Effector memory CD8-positive, alpha-beta T cell (primary cell): ENCODE measurements at places on chromosomes 3 and 15.

DNA sequence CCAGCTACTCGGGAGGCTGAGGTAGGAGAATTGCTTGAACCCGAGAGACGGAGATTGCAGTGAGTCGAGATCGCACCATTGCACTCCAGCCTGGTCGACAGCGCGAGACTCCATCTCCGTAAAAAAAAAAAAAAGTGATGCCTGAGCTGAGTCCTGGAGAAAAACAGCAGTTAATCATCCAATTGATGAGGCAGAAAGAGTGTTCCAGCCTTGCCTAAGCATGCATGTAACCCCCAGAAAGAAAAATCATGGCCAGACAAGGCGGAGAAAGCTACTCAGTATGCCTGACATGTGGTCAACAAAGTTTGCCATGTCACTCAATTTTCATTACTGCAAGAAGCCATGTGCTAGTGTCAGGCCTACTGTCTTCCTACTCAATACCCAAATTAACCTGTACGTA lies 593.1 kb upstream of the MDFIC2 start:
- no peak for DNase-seq

- no peak for DNase-seq
Measured at GRCh38 chr3:27561576-27561975, 77.4 kb upstream of the SLC4A7 start.

GRCh38 chr15:69414701-69415167 lies 585 bp downstream of the KIF23 start:
- DNase-seq, result no peak

GRCh38 chr3:11556851-11557644 lies 86.7 kb downstream of the VGLL4 start:
- no peak for DNase-seq

GRCh38 chr3:177764933-177765332 lies 567.7 kb upstream of the TBL1XR1 start:
- DNase-seq, result no peak

DNA sequence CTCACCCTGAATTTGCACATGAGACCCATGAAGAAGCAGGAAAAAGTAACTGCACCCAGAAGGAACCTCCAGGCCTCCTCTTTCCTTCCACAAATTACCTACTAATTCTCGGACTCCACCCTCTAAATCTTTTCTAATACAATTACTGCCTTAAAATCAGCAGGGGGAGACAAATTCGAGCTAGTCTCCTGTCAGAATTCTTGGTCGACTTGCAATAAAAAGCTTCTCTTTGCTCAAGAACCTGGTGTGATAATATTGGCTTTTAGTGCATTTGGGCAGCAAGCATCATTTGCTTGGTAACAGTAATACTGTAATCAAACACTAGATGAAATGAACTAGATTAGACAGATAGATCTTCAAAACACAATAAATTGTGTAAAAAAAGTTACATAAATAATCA lies 281.9 kb downstream of the RAP2B start:
- DNase-seq, result no peak

- DNase-seq, result no peak
Measured at GRCh38 chr3:14410503-14411165, 8.2 kb downstream of the SLC6A6 start.

DNA sequence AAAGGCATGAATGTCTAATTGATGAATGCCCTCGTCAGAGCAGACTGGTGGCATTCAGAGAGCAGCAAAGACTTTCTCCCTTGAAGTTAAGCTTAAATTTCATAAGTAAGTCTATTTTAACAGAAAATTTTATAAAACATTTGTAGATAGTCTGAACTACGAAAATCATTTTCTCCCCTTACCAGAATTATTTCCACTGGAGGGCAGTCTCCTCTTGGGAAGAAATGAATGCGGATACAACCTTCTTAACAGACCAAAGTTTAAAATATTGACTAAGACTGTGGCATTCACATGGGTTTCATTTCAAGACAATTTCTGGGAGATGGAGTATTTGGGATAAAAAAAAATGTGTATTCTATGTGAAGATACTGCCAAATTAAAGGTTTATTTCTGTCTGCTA lies 669.0 kb downstream of the FHIT start:
- no peak for DNase-seq

- DNase-seq, result no peak
Measured at GRCh38 chr3:5197022-5197421, 9.5 kb downstream of the EDEM1 start.

GRCh38 chr15:72902245-72902918 lies 118.8 kb upstream of the ADPGK start:
- DNase-seq, result no peak

GRCh38 chr15:99264125-99264524 lies 12.8 kb downstream of the LRRC28 start:
- DNase-seq, result no peak

DNA sequence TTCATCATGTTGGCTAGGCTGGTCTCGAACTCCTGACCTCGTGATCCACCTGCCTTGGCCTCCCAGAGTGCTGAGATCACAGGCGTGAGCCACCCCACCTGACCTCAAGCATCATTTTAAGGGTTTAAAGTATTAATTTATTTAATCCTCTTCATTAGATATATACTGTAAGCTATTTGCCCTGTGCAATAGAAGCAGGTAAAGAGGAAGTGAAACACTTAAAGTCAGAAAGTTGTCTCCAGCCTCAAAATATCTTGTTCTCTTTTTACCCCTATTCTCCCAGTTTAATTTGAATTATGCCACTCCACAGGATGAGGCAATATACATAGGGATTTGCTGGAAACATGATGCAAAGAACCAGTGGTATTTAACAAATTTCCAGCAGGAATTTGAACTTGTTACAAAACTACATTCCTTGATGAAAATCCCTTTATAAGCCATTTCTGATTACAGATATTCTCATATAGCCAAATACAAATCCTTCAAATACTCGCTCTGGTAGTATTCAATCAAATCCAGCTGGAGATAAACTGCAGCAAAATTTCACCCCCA lies 2.0 kb downstream of the NDUFB5 start:
- no peak for DNase-seq

DNA sequence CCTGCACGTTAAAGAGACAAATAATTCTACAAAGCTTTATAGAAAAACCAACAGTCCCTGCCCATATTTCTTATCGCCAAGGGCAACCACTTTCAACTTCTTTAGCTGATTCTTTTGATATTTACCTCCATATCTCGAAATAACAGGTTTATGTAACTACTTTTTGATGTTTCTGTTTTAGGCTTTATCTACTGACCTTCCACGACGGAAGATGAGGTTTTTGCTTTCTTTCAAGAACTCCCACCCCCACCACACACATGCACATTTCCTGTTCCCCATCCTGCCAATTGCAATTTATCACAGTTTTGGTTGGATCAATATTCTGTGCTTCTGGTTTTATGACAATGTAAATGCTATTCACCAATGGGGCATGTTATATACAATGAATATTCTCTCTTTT lies 330.4 kb upstream of the ICE2 start:
- DNase-seq, result no peak

DNA sequence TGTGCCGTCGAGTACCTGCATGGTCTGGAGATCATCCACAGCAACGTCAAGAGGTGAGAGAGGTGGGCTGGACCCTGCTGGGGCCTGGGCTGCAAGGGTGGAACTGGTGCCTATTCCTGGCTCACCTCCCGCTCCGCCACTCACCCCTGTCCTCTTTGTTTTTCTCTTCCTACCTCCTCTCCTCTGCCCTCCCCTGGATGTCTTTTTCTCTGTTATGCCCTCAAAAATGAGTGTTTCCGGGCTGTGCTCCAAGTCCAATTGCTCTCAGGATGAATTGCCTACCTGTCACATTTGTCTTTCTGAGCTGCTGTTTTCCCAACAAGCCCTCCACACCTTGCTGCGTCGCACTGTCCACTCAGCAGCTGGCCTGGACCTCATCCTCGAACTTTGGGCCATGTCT lies 28.5 kb upstream of the TATDN2 start:
- DNase-seq, result no peak

GRCh38 chr3:99711351-99711750 lies 73.0 kb downstream of the COL8A1 start:
- no peak for DNase-seq

DNA sequence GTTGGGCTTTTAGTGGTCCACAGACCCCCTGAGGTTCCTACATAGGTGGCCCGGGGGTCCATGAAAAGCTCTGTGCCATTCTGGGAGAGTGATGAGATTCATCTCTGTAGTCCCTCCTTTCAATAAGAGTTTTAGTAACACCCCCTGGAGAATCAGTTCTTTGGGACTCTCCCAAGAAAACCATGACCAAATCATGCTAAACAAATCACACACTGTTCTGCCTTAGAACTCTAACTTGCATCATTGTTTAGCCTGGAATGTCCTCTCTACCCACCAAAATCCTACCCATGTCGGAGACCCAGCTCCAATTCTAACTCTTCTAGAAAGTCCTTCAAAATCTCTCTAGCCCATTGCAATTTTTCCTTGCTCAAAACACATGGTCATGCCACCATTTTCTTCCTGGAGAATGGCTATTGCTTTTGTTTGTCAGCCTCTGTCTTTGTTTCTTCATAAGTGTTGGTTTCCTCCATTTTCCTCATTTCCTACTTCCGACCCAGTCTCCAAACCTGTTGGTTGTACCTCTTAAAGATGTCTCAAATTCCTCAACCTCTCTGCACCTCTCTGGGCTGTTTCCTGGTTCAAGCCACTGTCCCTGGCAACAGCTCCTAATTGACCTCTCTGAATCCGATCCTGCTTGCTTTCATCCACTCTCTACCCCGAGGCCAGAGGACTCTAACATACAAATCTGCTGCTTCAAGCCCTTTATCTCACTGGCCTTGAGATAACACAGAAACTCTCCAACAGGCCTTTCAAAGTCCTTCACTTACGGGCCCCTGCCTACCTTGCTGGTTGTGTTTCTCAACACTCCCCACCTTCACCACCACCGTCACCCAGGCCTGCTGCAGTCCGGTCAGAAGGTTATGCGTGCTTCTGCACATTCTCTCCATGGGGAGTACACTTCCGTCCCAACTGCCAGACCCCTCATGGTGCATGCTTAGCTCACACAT lies 23.7 kb downstream of the CYP19A1 start:
- DNase-seq, result no peak
